CD4-positive, alpha-beta T cell (primary cell): ENCODE measurements at places on chromosomes 2 and 18.

DNA sequence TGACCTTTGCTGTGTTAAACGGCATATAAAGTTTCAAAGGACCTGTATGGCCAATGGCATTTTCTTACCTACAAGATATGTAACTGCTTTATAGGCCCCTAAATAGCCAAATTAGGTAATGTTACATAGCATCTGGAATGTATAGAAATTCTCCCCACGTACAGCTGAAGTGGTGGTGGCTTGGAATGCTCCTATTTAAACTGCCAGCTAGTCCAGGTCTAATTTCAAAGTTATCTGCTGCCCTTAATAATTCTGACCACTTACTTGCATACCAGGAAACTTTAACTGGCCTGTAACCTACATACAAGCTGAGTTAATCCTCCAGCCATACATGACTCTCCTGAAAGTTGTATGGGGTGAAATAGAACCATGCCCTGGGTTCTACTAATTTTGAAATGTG is 1.3 kb downstream of the KIAA2012 start:
- DNase-seq = no peak

DNA sequence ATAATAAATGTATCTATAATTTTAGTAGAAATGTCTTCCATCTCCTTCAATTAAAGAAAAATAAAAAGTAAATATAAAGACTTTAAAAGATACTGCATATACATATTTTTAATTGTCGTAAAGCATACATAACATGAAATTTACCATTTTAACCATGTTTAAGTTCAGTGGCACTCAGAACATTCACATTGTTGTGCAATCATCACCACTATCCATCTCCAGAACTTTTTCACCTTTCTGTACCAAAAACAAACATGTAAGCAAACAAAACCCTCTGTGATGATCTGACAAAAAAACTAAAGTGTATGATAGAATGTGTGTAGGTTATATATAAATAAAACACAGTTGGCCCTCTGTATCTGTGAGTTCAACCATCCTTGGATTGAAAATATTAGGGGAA is 13.4 kb upstream of the DCTN1 start:
- DNase-seq = no peak

GRCh38 chr2:109434351-109434750 is 179.4 kb downstream of the SEPTIN10 start:
- no peak for DNase-seq

DNA sequence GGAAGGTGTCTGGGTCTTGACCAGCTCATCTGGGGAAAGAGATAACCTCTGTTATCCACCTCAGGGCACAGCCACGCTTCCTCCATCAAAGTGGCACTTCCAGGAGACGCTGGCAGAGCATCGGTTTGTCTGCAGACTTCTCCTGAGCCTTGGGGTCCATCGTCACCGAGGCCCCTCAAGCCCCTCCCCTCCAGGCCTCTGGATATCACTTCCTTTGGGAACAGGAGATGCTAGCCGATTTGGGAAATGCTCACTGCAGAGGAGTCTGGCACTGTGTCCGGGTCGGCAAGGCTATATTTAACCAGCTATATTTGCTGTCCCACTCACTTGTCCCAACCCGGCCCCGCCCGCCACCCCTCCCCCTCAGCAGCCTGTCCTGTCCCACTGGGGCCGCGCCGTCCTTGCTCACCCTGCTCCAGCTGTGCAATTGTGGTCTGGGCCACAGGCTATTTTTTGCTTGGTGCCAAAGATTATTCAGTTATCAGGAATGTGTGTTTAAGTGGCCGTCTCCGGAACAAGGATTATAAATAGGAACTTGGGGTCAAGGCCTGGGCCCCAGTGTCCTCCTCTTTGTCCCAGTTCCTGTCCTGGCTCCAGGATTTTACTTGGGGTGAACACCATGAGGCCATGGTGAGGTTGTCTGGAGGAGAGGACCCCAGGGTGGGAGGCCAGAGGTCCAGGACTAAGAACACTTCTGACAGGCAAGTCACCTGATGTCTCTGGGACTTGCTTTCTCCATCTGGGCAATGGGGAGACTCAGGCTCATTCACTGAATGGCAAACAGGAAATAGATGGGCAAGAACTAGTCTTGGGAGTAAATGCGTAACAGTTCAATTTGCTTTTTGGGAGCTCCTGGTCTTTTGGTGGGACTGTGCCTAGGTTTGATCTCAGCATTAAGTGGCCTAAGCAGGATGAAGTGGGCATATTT is 263.6 kb downstream of the DYSF start:
- DNase-seq = no peak

- no peak for DNase-seq
These were observed 162.2 kb downstream of the BCL11A start for GRCh38 chr2:60391230-60391629.

DNA sequence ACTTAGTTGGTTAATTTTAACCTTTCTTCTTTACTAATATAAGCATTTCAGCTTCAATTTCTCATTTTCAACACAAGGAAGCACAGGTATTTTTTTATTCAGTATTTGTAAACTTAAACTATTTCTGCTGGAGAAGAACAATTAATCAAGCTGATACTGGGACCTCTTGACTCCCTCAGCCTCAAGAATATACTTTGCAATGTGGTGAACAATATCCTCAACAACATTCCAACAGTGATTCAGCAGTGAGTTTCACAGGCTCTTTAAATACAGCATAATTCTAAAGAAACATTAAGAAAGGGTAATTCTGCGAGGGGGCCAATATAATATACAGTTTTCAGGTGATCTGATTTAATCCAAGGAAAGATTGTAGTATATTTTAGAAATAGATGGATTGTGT is 10.0 kb downstream of the RAPGEF4 start:
- DNase-seq = no peak

- no peak for DNase-seq
These were observed 12.7 kb upstream of the SERPINB7 start for GRCh38 chr18:63762518-63762917.

DNA sequence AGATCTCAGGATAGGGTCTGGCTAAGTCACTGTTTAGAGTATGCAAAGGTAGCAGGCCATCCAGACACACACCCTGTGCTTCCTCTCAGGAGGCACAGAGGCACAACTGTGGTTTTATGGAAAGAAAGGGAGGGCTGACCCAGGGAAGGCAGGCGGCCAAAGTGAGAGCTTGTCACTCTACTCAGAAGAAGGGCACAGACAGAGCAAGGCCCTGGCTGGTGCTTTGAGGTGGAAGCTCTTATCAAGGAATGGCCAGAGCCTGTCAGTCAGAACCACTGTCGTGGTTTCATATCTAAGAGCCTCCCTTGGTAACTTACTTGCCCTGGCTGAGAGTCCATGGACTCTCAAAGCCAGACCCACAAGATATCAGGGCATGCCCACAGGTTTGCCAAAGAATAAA is 40.7 kb downstream of the SLC9A2 start:
- no peak for DNase-seq
